ENCODE measurements at places on chromosomes 6 and 20.

GRCh38 chr6:154360476-154360875 is 3.9 kb upstream of the IPCEF1 start:
- DNase-seq = no peak

- no peak for DNase-seq
These were observed 129.5 kb downstream of the FOXC1 start for GRCh38 chr6:1739220-1739619.

DNA sequence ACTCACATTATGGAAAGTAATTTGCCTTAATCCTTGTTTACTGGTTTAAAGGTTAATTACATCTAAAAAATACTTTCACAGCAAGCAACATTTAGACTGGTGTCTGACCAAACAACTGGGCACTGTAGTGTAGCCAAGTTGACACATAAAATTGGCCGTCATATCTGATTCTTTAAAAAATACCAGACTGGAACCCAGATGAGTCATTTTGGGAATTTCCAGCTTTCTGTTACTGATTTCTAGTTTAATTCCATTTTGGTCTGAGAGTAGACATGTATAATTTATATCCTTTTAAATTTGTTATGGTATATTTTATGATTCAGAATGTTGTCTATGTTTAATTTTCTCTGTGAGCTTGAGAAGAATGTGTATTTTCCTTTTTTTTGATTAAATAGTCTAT is 44.1 kb downstream of the SCP2D1 start:
- no peak for DNase-seq

DNA sequence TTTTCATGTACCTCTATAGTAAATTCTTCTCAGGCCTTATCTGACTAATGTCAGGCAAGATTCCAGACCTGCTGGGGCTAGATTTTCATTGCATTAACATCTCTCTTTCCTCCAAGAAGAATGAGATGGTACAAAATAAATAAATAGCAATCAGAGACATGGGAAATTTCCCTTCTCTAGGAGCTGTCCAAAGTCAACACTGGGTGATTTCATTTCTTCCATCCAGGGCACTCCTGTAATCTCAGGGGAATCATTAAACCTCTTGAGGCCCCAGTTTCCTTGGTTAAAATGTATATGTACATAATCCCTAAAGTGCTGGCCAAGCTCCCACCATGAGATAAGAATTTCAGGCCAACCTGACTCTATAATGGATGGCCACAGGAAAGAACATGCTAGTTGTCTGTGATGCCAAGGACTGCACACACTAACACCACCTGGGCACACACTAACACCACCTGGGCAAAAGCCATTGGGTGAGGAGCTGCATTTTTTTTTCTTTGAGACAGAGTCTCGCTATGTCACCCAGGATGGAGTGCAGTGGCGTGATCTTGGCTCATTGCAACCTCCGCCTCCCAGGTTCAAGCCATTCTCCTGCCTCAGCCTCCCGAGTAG is 912 bp downstream of the IL17F start:
- DNase-seq = no peak

DNA sequence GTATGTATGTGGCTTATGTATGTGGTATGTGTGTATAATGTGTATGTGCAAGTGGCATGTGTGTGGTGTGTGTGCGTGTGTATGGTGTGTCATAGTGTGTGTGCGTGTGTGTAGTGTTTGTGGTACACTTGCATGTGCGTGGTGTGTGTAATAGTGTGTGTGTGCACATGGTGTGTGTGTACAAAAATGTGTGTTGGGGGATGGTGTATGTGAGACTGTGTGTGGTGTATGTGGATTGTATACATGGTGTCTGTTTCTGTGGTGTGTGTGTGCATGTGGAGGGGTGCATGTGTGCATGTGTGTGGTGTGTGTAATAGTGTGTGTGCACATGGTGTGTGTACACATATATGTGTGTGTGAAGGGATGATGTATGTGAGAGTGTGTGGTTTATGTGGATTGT is 21.5 kb downstream of the MAFB start:
- DNase-seq = no peak

DNA sequence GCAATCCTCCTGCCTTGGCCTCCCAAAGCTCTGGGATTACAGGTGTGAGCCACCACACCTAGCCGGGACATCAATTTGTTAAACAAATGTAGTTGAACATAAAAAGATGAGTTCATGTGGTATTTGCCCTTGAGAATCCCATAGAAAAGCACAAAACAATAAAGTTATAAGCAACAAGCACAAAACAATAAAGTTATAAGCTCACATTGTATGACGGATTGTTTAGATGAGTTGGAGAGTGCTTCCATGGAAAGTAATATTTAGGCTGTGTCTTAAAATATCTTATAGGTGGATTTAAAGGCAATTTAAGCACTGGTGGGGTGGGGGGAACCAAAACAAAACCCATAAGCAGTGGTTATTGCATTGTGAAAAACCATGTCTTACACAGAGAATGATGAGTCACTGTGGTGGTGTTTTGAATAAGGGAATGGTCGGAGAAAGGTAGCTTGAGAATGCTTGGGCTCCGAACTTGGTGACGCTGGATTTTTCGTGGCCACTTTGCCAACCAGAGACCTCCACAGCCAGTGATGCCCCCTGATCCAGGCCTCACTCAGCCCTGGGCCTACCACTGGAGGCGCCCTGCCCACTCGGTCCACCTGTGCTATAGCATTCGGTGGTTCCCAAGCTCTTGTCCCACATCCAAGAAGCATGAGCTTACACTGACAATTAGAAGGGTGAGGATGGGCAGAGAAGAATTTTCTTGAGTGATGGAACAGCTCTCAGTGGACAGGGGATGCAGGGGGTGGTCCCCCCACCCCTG is 256.0 kb downstream of the CDKAL1 start:
- no peak for DNase-seq
